ENCODE measurements at places on chromosomes 13 and 19. TPM values are rescaled to one million over a fixed set of nuclear protein-coding genes. Genes with fewer than 3 reads are reported as not detected.

Gene ZNF582
- total RNA-seq = 1.1 TPM

Gene ZC3H4
- total RNA-seq = 166 TPM

Gene ADPRHL1
- 0.40 TPM for total RNA-seq

Gene TEX26
- total RNA-seq = not detected

Gene NCCRP1
- not detected for total RNA-seq

Gene KIR2DL1
- total RNA-seq = not detected

GRCh38 chr13:41060724-41061074 lies 610 bp upstream of the WBP4 start:
- peak; percentile 55 for ATAC-seq

GRCh38 chr19:18488838-18489626 lies 32.8 kb downstream of the ELL start:
- ATAC-seq = no peak

GRCh38 chr13:28140433-28141125 lies 2.2 kb downstream of the PAN3 start:
- no peak for ATAC-seq

GRCh38 chr19:1123885-1124677 lies 20.3 kb downstream of the GPX4 start:
- ATAC-seq = no peak

DNA sequence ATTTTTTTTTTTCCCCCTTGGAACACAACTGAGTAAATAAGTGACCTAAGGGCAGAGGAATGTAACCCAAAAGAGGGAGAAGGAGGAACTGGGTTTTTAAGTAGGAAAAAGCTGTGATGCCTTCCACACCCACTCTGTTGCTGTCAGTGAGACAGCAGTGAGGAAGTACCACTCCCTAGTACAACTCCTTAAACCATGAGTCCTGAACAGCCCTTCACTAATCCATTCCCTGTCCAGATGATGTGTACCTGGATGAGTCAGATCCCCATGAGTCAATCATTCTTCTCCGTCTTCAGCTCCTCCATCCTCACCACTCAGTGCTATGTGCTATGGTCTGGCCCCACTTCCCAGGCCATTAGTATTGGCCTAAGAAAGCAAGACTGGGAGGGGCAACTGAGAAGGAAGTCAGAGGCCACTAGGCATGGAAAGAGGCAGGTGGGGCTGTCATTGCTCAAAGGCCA lies 12.9 kb upstream of the CXCL17 start:
- ATAC-seq = peak; percentile 98

GRCh38 chr19:54673222-54673621 lies 10.4 kb downstream of the LILRB4 start:
- ATAC-seq = no peak

- peak; percentile 90 for ATAC-seq
Measured at GRCh38 chr13:45280751-45281634, 60.0 kb downstream of the TPT1 start.

DNA sequence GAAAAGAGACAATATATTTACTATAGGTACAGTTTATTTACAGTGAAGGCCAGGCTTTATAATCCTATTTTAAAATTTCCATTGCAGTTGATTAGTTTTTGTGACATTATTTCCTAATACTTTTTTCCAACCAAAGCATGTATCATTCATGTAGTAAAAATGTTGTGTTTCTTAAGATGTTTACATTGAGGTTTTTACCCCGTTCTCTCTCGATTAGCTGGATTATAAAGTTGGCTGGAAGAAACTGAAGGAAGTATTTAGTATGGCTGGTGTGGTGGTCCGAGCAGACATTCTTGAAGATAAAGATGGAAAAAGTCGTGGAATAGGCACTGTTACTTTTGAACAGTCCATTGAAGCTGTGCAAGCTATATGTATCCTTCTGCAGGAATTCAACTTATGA lies 21.2 kb downstream of the HNRNPM start:
- ATAC-seq = no peak

- ATAC-seq = no peak
Measured at GRCh38 chr19:54481326-54481930, 8.3 kb upstream of the CDC42EP5 start.

- ATAC-seq = no peak
Measured at GRCh38 chr13:23654111-23655110, 84.2 kb downstream of the TNFRSF19 start.

GRCh38 chr13:109783815-109784589 lies 2.4 kb downstream of the IRS2 start:
- ATAC-seq = no peak

- ATAC-seq = no peak
Measured at GRCh38 chr13:32850316-32851052, 165.7 kb upstream of the KL start.

- ATAC-seq = no peak
Measured at GRCh38 chr19:50198431-50199258, 4.8 kb upstream of the MYH14 start.

GRCh38 chr13:107554460-107554859 lies 660.9 kb downstream of the LIG4 start:
- no peak for ATAC-seq

DNA sequence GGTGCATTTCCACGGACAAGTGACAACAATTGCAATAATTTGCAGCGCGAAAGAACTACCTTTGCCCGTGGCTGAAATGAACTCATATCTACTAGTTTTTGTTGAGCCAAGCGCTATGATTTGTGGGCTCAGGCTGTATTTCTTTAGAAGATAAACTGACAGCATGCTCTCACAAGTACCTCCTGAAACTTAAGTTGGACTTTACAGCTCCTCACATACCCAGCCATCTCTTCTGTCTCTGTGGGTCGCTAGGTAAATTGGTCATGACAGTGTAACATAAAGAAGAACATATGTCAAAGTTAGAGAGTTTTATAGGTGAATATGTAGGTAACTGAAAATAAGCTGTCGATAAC lies 839 bp downstream of the COG6 start:
- ATAC-seq = no peak

- no peak for ATAC-seq
Measured at GRCh38 chr13:32989942-32990341, 26.3 kb upstream of the KL start.

DNA sequence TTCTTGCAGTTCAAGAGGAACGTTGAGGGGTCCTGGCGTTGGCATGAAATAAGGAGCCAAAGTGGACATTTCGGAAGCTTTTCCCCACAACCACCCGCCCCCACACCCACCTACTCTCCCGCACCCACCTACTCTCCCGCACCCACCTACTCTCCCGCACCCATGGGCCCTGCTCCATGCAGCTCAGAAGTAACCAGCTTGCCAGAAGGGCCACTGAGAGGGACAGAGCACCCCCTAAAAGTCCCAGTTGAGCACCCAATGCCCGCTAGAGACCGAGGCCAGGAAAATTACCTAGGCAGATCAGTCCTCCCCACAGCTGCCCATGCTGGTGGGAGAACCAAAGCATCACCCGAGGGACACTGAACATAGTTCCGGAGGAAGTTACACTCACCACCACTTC lies 11.8 kb downstream of the VSTM2B start:
- no peak for ATAC-seq

DNA sequence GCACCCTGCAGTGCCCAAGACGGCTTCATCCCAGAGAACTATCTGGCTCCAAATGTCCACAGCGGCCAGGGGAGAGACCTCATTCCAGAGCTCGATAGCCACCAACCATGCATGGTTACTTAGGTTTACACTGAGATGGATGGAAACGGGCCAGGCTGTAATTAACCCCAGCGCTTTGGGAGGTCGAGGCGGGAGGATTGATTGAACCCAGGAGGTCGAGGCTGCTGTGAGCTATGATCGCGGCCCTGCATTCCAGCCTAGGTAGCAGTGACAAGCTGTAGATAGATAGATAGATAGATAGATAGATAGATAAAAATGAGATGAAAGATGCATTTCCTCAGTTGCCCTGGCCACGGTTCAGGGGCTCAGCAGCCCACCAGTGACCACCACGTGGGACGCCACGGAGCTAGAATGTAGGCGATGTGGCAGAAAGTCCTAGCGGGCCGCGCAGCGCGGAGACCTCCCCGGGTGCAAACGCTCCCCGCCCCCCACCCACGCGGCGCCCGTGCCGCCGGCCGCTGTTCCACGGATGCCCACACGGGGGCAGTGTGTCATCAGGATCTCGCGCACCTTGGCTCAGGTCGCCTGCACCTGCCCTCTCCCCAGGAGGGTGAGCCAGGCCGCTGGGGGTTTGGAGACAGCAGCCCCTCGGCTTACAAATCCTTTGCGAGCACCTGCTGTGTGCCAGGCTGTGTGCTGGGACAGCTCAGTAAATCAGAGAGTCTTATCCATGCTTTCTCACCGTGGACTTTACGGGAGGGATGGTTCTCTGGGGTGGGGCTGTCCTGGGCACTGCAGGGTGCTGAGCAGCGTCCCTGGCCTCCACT lies 13.5 kb upstream of the TLE5 start:
- ATAC-seq = peak; percentile 81

DNA sequence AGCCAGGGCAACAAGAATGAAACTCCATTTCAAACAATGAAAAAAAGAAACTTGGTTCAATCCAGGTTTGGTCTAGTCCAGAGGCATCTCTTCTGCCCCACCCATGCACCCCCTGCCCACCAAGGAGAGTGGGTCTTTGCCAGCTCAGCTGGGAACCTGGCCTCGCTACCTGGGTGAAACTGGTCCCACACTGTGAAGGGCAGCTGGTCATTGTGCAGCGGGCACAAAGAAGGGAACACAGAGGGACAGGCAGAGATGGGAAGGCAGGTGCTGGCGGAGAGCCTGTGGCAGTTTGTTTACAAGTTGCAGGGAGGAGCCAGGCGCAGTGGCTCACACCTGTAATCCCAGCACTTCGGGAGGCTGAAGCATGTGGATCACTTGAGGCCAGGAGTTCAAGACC lies 50.2 kb downstream of the CPAMD8 start:
- ATAC-seq = no peak

DNA sequence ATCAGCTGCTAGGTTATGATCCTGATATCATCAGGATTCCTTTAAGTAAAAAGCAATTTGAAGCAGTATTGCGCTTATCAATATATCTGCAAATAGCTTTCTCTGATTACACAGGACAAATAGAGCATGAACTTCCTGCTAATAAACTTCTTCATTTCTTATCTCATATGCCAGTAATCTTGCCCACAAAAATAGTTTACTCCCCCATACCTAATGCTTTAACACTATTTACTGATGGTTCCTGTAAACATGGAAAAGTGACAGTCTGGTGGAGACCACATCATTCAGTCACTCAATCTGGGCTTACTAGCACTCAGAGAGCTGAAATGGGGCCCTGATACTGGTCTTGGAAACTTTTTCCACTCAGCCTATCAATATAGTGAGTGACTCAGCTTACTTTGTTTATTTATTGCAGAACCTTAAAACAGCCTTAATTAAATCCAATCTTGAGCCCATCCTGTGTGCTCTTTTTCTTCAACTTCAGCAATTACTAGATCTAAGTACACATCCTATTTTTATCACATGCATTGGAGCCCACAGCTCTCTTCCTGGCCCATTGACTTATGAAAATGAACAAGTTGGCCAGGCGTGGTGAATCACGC lies 1464.3 kb downstream of the UQCRFS1 start:
- no peak for ATAC-seq

- ATAC-seq = no peak
Measured at GRCh38 chr19:30712431-30713337, 340.5 kb downstream of the ZNF536 start.

DNA sequence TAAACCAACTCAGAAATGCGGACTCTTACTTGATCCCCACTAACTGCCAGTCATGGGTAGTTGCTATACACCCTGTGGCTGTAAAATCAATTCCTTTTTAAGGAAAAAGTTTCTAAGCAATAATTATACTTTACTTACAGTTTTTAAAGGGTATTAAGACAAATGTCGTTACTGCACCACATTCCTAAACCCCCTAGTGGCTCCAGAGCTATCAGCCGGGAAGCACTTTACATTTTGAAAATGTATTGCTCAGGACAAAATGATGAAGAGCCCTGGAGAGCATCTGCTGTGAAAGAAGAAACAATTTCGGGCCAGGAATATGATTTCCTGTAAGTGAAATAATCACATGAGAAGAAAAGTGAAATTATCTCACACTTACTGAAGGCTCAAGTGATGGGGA lies 36.7 kb downstream of the DCLK1 start:
- ATAC-seq = no peak

GRCh38 chr13:31912647-31913401 lies 118.8 kb upstream of the FRY start:
- peak; percentile 66 for ATAC-seq
